ENCODE measurements at places on chromosomes 5 and 9.

GRCh38 chr5:14830210-14831005 lies 41.2 kb downstream of the ANKH start:
- DNase-seq = no peak

DNA sequence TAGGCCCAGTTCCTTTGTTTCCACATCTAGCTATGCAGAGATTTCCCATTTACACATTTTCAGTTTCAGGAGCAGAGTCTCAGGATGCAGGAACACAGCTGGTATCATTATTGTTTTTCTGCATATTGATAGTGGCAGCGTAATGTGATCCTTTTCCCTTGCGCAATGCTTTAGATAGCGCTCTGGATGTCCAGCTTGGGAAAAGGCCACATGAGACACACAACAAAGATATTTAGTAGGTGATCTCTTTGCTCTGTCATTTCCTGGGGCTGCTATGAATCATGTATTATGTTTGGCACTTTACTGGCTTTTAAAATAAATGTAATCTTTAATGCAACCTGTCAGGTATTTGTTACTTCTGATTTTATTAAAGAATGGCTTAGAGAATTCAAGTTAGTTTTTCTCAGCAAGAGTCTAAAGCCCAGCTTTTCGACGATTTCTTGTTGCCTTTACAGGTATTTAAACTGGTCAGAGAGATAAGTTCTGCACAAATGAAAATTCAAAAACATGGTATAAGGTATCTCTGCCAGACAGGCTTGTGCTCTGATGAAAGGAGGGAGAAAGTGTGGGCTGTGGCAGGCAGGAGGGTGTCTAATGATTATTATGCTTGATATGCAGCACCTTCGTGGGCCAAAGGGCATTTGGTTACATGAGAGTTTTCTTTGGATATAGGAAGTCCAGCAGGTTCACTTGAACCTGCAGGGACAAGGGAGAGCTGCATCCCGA lies 42.2 kb downstream of the PTTG1 start:
- DNase-seq = no peak

GRCh38 chr5:173881811-173882575 lies 6.2 kb upstream of the CPEB4 start:
- no peak for DNase-seq

DNA sequence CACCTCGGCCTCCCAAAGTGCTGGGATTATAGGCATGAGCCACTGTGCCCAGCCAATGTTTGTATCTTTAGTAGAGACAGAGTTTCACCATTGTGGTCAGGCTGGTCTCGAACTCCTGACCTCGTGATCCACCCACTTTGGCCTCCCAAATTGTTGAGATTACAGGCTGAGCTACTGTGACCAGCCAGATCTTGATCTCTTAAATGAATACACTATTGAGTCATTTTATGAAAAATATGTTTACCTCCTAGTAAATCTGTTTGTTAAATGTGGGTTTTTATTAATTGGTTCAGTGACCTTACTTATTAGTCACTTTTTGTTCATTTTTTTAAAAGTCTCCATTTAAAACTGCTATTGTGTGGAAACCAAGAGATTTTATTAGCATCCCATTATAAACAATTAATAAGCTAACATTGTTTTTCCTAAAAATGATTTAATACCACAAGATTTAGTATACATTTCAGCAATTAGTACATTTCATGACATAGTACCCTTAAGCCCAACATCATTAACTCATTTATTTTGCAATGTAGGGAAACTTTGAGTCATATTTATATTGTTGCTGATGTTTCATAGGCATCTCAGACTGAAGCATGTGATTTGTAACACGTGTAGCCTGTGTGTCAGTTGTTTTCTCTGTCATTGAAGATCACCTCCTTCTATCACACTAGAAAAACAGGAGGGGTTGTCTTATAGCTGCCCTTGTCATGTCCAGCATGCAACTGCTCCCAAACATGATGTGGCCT lies 261.2 kb downstream of the TAF11L14 start:
- no peak for DNase-seq

DNA sequence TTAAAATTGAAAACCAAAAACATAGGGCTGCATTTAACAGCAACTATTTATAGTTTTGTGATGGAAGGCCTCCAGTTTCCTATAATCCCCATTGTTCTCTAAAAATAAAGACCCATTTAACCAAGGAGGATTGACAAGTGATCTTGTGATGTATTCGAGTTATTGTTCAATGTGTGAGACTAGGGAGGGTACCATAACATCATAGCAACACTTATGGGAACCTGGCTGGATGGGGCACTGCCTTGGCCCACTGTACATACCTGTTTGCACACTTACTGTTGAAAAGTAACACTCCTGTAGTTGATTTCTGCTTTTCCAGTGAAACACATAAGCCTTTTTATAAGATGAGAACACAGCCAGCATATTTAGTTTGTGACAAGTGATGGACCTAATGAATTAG lies 32.3 kb downstream of the MACIR start:
- DNase-seq = no peak

- no peak for DNase-seq
These were observed 73.5 kb downstream of the PPP2R2B start for GRCh38 chr5:146805081-146805480.

DNA sequence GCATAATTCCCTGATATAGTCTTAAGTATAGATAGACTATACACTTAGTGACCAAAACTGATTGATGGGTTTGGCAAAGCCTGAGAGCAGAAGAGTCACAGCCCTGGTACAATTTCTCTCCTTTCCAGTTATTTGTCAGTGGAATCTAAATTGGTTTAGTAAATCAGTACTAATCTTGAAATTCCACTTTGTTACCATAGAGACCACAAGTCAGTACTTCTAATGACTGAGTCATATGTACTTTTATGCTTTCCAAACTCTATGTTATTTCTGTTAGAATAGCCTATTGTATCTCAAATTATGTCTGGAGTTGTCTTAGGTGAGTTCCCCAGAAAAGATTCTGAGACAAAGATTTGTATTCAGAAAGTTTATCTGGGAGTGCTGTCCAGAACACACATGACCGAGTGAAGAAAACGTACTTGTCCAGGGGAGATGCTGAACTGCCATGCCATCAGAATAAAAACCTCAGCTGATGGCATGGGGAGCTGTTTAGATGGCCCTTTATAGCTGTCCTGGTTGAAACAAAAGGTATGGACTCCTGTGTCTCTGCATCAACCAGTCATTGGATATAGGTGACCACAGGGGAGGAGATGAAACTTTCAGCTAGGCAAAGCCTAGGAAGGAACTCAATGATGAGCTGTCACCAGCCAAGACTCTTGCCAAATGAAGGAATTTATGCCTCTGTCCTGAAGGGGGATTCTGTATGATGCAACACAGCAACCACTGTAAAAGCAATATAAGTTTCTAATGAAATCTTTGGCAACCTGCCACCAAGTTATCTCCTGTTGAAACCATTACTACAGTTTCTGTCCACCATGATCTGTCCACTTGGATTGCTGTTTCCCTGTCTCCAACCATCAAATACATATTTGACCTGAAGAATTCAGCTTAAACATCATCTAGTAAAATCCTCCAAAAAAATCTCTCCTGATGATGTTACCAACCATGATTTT lies 18.0 kb upstream of the SMC2 start:
- DNase-seq = no peak

DNA sequence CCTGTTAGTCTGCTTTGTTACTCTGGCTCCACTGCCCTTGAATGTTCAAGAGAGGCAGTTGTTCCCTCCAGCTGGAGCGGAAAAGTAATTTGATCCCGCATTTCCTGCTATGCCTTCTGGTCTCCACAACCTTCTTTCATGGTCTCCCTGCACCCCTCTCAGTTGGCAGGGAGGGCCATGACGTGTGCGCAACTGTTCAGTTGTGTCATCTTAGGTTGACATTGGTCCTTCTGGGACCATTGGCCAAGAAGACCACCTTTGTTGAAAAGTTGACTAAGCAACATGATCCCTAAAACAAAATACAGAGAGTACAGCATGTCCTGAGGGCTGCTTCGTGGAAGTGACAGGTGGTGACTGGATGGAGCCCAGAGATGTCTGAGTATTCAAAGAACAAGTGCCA lies 192.5 kb upstream of the TUT7 start:
- no peak for DNase-seq

All from OCI-LY7 (cell line).